ENCODE measurements at places on chromosomes 3 and 15.

GRCh38 chr3:194215392-194215791, 79.4 kb downstream of the HES1 start:
- no peak for DNase-seq

GRCh38 chr3:194488055-194488742, 1.4 kb upstream of the ATP13A3 start:
- DNase-seq: no peak

GRCh38 chr3:120569222-120570057, 26.7 kb upstream of the NDUFB4 start:
- no peak for DNase-seq

- DNase-seq: no peak
These were observed 21.0 kb downstream of the LARS2 start for GRCh38 chr3:45409369-45409768.

DNA sequence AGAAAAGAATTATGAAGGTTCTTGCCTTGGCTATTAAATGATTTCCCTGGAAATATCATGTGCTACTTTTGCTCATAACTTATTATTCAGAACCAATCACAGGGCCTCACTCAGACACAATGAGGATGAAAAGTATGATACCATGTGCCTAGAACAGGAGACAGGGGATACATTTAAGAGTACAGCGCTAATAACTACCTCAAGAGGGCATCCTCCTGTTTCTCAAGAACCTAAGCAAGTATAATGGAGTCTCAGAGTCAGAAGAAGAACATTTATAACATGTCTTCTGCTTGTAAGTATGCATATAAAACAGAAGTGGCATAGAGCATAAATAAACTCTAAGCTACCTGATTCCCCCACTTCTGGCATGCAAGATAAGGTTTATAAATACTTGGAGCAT, 125.4 kb upstream of the MME start:
- no peak for DNase-seq

- no peak for DNase-seq
These were observed 30.4 kb downstream of the SECISBP2L start for GRCh38 chr15:49015896-49016295.

DNA sequence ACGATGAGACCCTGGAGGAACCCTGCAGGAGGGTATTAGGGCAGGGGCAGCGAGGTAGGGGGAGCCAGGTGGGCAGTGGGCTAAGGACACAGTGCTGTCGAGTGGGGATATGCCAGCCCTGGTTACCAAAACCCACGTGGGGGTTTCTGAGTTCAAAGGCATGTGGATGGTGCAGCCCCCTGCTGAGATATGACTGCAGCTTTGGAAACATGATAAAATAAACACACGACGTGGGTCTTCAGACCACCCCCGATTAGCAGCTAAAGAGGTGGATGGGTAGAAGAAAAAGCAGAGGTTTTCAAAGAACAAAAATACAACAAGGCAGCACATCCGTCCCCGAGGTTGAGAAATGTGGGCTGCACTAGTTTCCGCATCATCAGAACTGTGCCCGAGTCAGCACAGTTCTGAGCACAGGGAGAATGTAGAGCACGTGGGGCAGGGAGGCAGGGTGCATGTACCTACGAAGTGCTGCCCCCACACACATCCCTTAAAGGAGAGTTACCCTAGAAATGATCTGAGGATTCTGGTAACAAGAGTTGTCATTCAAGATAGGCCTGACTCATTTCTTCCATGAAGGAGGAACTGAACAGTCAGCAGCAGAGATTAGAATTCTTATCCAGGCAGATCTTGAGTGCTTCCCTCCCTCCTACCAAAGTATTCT, 121.3 kb downstream of the RPLP1 start:
- peak; percentile 51 for DNase-seq

- no peak for DNase-seq
These were observed 12.7 kb upstream of the PTPN9 start for GRCh38 chr15:75591655-75592364.

DNA sequence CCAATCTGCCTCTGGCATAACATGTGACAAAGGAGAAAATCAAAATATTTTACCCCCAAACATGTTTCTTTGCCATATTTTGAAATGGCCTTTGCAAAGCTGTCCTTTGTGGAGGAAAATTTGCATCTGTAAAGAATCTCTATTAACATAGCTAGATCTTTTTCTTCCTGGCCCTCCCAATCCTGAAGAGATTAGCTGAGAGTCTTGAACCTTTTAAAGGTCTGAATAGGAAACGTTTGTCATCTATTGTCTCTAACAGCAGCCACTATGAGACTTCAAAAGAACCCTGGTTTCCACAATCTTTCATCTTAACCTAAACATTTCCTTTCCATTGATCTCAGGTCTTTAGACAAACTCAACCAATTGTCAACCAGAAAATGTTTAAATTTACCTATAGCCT, 520.9 kb upstream of the TGFBR2 start:
- no peak for DNase-seq

- DNase-seq: no peak
These were observed 31.4 kb upstream of the PRTG start for GRCh38 chr15:55774113-55774970.

DNA sequence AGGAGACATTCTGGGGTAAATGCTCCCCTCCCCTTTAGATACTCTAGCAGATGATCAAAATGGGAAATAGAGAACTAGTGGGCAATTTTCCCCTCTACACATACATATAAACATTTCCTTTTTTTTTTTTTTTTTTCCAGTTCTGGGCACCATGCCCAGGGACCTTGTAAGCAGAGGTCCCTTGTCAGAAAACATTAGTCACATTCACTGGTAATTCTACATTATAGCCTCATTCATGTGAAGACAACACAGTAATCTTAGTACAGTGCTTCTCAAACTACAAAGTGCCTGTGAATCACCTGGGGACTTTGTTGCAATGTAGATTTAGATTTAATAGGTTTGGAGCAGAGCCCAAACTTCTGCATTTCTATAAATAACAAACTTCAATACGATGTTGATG, 60.1 kb upstream of the ACTC1 start:
- DNase-seq: no peak

GRCh38 chr15:80436511-80437307, 32.5 kb downstream of the ARNT2 start:
- no peak for DNase-seq

DNA sequence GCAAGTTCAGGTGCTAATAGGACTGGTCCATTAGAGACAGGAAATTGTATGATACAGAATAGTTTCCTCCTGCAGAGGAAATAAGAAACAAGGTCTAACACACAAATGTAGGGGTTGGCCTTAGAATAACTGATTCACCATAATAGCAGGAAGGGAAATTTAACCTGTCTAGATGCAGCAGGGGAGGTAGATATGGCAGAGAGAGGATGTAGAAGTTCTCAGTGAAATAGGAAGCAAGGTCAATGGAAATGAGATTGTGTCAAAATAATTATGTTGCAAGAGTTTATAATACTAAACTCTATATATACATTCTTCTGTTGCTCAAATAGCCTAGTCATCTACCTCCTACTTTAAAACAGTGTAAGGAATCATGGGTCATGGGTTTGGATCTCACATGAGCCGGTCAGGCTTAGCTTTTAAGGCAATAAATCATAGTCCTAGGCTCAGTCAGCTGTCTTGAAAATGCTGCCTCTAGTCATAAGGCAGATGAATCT, 17.0 kb downstream of the BCL2A1 start:
- no peak for DNase-seq

DNA sequence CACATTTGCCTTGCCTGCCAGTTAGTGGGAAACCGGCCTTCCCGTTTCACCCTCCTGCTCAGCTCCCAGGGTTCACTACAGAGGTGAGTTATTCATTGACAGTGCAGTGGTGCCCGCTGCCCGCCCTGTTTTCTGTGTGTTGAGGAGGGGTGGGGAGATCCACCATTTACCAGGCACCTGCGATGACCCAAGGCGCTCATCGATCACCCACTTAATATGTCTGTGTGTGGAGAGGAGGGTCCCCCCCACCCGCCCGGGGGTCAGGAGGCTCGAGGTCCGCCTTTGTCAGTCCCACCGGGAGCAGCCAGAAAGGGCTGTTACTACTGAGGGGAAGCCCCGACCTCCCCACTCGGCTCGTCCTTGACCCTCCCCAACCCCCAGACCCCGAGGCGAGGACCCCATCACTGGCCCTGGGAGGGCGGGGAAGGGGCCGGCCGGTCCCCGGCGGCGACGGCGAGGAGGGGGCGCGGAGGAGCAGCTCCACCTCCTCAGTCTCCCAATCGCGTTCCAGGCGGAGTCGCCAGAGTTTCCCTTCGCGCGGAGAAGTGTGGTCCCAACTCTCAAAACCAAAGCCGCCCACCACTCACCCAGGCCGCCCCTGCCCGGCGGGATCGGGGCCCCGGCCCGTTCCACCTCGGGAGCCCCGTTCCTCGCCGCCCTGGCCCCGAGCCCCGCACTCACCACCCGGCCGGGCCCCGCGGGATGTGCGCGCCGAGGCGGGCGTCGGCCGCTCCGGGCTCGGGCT, 1.1 kb downstream of the PLXNB1 start:
- no peak for DNase-seq

- no peak for DNase-seq
These were observed 247.8 kb downstream of the GABRB3 start for GRCh38 chr15:26525096-26525495.

- DNase-seq: no peak
These were observed 53.2 kb downstream of the FBN1 start for GRCh38 chr15:48592221-48592731.

- DNase-seq: no peak
These were observed 172.3 kb downstream of the SLCO3A1 start for GRCh38 chr15:92025706-92026270.

DNA sequence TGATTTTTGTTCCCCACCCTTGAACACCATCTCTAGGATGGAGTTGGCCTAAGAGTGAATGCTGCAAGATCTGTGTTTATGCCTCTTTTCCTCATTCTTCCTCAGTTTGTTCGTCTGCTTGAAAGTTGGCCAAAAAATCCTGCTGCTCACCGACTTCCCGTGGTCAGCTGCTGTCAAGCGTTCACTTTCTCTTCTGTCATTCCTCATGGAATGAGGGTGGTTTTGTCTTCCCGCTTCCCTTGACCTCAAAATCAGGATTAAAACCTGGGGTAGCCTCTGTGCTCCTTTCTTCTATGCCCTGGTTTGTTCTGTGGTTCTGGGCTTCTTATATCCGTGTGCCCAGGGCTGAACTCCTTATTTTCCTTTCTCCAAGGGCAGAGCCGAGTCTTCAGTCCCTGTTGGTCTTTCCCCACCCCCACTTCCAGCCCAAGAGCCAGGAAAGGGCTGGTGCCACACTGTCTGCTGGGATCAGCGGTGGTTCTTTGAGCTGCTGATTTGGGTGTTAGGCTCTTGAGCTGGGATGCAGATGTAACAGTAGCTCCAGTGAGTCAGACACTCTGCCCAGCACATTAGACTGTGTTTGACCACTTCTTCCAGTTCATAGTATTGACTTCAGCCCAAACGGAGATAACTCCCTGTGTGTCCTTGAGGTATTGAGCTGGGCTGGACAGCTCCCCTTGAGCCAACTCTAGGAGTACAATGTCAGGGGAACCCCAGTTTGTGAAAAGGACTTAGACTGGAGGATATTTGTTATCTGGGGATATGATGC, 2.3 kb downstream of the SERF2 start:
- DNase-seq: no peak

DNA sequence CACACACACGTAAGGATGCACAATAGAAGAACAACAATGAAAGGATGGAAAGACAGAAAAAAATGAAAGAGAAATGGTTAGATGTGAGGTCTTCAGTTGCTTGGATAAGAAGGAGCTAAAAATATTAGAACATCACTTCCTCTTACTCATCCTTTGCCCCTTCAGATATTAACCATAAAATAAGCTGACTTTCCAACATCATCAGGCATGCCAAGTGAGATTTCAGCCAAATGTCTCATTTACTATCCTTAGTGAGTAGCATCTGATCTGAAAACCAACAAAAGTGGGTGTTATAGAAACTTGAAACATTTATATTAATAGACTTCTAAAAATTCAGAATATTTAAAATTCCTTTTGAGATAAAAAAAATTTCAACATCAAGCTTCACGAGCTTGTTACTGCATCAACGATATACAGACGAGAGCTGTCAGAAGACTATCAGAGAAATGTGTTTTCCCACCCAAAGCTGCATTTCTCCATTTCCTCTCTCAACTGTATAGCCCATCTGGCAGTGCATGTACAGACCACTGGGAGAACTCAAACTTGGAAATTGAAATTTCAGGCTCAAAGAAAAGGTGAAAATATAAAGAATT, 25.4 kb upstream of the LSAMP start:
- DNase-seq: no peak

DNA sequence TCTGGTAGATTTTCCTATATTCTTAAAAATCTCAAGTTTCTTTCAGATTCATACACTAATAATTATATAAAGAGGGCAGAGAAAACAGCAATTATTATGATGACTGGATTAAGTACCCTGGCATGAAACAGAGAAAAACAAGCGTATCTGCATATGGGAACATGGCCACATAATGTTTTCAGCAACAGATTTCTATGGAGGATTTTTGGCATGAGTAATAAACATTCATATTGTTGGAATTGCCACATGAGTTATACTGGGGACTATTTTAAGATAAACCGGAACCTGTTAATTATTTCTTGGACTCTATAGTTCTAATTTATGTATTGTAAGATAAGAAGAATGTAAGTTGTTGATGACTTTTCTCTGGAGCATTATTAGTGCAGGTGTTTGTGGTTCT, 112.7 kb downstream of the OXSM start:
- DNase-seq: no peak

GRCh38 chr15:91521996-91522395, 331.5 kb upstream of the SLCO3A1 start:
- DNase-seq: no peak

Data from aorta (tissue), 5 donors.